Activated T-helper 9 cell treated with anti-CD3 and anti-CD28 coated beads, Interleukin-2, amount 50 U/mL, for 16 hours (primary cell): ENCODE measurements at places on chromosomes 5 and 9.

DNA sequence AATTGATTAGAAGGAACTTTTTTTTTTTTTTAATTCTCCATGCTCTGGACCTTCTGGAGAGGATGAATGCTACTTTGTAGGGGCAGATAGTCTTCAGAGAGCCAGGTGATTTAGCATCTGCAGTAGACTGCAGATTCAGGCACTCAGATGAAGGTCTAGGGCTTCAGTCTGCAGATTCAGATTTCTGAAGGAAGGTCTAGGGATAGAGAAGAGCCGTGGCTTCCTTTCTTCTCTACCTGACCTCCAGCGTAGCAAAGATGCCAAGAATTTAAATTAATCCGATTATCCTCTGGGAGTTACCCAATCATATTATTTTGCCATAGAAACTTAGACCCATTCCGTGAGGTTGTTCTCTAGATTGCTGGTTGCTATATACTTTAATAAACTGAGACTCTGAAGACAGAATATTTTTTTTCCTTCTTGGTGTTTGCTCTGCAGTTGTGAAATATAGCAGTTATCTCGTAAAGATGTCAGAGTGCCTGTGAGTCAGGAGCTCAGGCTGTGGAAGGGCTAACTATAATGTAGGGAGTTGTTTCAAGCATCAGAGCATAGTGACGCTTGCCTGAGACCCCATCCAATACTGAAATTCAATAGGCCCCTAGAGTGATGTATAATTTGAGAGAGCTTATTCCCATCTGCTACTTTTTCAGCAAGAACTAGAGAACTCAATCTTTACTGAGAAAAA lies 132.7 kb upstream of the SLC12A2 start:
- DNase-seq: no peak

DNA sequence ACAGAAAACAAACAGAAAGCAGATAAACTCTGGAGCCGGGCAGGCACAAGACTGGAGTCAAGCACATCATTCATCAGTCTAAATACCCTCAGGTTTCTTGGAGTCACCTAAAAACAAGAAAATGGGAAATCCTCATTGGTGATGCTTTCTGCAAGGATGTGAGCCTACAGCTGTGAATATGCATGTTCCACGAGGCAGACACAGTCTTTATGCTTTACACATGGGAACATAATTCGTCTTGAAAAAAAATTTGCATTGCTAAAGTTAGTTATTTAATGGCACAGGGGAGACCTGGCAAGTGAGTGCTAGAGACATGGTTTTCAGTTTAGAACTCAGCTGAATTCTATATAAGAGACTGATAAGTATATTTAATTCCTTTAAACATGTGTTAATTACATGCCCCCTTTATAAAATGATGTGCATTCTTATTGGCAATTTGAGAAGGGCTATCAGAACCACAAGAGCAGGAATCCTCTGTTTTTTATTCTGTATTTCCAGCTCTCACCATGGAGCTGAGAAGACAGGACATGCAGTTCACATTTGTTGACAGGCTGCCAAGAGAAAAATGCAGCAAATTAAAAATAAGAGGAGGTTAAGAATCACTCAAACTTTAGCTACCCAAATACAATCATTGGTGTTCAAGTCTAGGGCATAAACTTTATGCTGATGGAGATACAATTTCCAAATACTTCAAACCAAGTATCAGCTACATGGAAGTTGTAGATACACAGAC lies 438.0 kb upstream of the MPDZ start:
- DNase-seq: no peak

GRCh38 chr5:83802686-83803085 lies 82.0 kb upstream of the HAPLN1 start:
- DNase-seq: no peak

DNA sequence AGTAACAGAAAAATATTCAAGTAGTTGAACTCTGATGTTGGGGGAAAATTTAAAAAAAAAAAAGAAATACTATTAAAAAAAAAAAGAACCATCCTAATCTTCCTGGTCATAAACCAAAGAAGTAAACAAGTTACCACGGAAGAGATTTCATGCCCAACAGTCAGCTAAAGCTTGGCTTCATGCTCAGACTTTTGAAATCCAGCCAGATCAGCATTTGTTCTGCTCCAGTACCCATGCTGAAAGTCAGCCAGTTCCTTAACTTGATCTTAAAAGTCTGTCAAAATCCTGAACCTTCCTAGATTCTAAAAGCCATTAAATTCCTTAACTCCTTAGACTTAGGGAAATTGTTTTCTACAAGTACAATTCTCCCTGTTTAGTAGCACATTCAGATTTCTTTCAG lies 908.7 kb upstream of the CDH9 start:
- no peak for DNase-seq

- DNase-seq: no peak
Measured at GRCh38 chr5:77662635-77663034, 24.1 kb upstream of the OTP start.

GRCh38 chr5:80989883-80990282 lies 29.7 kb downstream of the RASGRF2 start:
- no peak for DNase-seq

DNA sequence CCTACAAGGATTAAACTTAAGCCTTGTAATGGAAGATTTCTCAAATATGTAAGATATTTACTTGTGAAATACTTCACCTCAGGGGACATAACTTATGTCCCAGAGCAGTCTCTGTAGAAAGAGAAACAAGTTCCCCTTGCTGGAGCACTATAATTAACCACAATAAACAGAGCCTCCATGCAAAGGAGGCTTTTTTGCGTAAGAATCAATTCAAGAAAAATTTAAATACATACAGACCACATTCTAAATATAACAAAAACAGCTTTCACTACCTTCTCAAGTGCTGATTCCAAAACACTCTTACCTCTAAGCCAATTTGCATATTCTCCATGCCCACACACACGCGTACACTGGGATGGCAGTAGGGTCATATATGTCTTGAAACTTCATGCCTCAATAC lies 30.7 kb upstream of the CCNB1 start:
- DNase-seq: no peak

GRCh38 chr9:134858051-134858841 lies 22.4 kb upstream of the FCN2 start:
- DNase-seq: no peak

DNA sequence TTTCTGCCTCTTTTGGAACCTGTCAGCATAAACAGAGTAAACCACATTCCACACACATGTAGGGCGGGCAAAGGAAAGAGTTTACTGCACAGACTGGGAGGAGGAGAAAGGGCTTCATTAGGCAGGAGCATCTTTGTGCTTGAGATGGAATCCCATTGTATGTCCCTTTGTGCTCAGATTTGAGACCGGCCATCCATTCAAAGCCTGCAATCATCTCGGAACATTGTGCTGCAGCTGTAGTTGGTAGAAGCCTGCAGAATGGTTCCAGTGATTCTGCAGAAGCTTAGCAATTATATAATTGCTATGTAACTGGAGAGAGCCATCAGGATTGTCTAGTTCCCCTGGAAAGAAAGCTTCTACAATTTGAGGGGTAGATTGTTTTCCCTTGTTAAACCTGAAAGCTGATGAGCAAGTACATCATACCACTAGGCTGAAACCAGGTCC lies 16.5 kb downstream of the ZNF462 start:
- DNase-seq: no peak

DNA sequence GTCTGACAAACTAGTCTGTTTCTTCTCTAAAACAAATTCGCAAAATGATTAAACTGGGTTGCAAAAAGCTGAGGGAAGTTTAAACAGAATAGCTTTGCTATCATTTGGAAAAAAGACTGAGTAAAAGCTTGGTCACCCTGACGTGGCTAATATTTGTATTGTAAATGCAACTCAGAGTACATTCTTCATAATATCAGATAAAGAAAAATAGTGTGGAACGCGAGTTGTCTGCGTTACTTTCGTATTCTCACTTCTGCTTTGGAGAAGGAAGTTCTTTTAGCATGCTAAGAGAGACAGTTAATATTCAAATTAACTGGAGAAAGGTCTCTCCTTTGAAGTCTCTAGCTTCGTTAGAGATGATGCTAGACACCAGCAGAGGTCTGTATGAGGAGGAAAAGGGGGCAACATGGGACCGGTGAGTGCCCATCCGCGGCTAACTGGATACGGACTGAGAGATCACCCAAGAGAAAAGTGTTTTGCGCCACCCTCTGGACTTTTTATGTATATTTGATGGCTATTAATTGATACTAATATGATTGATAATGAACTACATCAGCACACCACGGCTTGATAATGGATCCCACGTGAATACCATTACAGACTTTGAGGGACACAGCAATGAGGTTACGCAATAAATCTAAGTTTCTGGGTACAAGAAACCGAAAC lies 2.9 kb upstream of the CNTRL start:
- no peak for DNase-seq

- no peak for DNase-seq
Measured at GRCh38 chr5:127892467-127893207, 189.4 kb downstream of the CCDC192 start.

- DNase-seq: no peak
Measured at GRCh38 chr5:159395202-159395601, 64.9 kb upstream of the IL12B start.
